ENCODE measurements at places on chromosomes 5 and 9.

GRCh38 chr5:179668391-179668790, 12.4 kb downstream of the CBY3 start:
- DNase-seq, result no peak

DNA sequence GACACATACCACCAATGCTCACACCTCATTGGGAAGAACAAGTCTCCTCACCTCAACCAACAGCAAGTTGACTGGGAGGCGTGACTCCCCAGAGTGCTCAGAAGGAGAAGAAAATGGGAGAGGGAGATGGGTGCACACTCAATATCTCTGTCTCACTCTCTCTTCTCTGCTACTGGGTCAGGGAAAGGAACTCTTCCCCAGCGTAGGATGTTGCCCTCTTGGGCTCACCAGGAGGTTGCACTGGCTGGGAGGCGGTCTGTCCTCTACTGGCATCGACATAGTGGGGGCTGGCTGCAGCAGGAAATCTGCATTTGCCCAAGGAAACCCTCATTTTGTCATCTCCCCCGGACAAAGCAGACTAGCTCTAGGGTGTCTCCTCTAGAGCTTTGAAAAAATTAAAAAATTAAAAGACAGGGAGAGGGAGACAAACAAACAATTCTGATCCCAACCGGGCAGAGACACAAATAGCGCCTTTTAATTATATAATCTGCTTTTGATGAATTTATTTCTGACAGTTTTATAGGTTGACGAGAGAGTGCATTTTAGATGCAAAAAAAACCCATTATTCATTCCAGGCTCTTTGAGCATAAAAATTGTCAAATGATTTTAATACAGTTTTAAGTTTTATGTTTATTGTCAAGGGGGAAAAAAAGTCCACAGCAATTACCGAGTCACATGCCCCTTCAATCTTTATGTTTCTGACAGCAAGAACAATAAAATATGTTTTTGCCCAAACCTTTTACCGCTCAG, 179.3 kb upstream of the MVB12B start:
- DNase-seq, result no peak

DNA sequence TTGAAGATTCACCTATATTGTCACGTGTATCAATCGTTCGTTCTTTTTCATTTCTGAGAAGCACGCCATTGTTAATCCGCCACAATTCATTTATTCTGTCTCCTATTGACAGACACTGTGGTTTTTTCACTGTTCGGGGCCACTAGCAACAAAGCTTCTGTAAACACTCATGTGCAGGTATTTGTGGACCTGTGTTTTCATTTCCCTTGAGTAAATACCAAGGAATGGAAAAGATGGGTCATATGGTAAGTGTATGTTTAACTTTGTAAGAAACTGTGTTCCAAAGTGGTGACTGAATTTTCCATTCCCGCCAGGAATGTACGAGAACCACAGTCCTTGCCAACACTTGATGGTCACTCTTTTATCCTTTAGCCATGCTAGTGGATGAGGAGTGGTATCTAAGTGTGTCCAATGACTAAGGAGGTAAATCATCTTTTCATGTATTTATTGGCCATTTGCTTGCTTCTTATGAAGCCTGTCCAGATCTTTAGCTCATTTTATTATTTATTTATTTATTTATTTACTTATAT, 10.7 kb downstream of the ABO start:
- no peak for DNase-seq

- no peak for DNase-seq
Measured at GRCh38 chr5:140295414-140295813, 7.5 kb downstream of the PFDN1 start.
